ENCODE measurements at places on chromosomes 11 and 22.

GRCh38 chr11:57459164-57460021 lies 935 bp upstream of the RTN4RL2 start:
- peak; percentile 43 for DNase-seq

DNA sequence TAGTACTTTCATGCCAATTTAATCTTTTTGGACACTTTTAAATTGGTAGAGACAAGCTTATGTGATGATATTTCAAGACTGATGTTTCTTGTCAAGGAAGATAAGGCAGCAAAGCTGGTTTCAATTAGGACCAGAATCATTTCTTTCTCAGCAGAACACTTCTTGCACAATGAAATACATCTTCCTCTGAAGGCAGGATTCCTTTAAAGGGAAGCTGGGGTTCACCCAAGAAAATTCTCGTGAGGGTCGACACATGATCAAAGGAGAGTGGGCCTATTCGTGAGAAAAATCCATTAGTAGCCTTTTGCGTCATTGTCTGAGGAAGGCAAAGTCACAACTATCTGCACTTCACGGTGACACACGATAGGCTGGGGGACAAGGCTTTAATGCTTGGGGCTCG lies 17.6 kb downstream of the TTC12 start:
- no peak for DNase-seq

DNA sequence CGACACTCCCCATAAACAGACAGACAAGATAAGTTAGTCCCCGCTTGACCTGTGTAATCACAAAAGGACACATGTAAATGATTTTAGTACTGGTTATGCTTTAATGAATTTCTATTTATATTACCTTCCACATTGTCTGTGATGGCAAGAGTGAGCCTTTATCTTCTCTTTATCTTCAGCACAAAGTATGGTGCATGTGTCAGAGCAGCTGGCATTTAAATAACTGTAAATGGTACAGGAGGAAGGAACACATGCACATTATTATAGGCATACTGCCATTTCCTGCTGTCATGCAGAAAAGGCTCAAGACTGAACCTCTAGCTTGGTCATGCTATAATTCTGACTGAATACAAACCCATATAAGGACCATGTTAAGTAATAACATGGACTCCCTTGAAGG lies 1342.7 kb upstream of the TENM4 start:
- no peak for DNase-seq

- no peak for DNase-seq
These were observed 2.5 kb downstream of the MPPED2 start for GRCh38 chr11:30583476-30584280.

GRCh38 chr11:13119941-13120520 lies 110.9 kb downstream of the RASSF10 start:
- no peak for DNase-seq

DNA sequence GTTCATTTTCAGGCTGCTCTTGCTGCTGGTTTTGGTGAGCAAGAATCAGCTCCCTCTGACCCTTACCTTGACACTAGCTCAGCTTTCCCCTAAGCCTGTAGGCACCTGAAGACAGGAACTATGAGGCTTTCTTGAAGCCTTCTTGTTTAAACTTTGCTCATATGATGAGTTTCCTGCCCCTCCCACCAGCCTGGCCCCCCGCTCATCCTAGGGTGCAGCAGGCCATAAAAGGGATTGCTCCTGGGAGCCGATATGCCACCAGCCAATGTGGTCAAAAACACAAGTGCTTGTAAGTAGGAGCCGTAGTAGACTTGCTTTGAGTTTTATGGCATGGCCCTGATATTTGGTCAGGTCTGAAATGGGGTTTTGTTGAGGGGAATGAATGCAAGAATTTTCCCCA lies 164.7 kb downstream of the DSCAML1 start:
- no peak for DNase-seq

GRCh38 chr11:109048098-109048497 lies 373.9 kb upstream of the C11orf87 start:
- DNase-seq: no peak

DNA sequence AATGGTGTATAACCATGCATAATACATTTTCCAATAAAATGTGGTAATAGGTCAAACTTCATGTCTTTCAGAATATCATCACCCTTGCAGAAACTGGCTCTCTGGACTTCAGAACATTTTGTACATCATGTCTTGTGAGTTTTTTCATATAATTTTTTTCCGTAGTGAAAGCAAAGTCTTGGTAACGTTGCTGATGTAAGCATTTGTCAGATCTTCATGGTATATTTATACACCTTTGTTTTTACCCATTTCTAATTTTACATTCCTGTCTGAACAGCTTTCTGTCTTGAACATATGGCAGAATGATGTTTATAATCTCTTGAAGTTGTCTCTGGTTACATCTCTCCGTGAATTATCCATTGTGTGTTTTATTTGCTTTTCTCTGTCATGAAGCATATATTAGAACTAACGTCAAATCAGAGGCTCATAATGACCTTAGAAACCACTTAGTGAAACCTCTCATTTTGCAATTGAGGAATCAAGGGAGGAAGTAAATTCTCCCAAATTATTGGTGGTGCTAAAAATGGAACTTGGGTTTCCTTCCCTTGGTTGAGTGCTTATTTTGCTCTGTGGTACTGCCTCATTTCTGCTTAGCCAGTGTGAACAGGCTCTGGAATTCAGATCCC lies 37.4 kb downstream of the CSRP3 start:
- no peak for DNase-seq

GRCh38 chr11:17770917-17771316 lies 36.3 kb downstream of the KCNC1 start:
- DNase-seq: no peak

DNA sequence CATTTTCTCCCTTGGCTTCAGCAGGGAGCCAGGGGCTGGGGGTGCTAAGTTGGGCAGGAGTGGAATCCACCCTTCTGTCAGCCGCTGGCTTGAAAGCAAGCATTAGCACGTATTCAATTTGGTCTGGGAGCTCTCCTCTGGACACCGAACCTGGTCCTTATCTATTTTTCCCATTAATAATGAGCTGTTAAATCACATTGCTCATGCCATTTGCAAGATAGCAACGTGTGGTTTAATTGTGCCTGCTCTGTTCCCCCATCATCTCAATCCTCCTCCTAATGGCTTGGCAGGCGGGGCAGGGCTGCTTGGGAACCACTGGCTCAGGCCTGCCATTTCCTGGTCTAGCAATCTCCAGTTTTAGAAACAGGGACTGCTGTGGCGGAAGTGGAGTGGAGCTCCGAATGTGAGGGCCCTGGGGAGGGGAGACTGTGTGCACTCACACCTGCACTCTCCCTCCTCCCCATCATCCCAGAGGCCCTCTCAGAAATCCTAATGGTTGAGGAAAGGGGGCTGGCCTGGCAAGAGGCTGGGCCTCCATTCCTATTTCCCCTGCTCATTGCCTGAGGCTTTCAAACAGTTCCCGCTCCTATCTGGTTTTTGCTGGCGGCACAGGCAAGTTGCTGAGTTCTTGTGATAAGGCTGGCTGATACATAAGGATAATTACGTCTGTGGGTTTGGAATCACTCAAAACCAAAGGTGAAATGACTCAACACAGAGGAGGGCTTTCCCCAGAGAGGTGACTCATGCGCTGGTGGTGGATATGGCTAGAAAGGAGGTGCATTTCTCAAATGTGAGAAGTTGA lies 201.2 kb upstream of the E2F8 start:
- peak; percentile 33 for DNase-seq

DNA sequence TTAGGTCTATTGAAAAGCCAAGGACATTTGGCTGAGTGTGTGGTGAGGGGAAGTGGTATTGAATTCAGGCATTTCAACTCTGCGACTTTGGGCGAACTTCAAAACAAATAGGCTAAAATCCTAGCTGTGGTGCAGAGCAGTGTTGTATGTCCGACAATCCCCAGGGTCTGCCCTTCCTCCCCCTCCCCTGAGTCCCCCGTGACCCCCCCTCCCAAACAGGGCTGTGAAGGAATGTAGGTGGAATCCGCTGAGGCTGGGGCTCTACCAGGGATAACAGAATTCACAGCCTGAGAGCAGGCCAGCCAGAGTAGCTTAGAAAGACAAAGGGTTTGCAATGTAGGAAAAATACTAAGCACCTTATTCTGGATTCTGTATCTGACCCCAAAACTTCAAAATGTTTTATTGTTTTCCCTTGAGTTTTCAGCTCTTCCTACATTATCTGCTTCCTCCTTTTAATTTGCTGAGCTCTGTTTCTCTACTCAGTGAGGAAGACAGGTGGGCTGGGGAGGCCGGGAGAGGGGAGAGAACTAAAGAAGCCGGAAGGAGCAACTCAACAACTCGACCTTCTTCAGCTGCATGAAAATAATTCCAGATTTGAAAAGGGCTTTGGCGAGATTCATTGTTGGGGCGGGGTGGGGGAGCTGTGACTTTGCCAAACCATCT lies 315.2 kb downstream of the BLID start:
- no peak for DNase-seq

GRCh38 chr11:10305964-10306918 lies 1.4 kb downstream of the ADM start:
- DNase-seq: no peak

DNA sequence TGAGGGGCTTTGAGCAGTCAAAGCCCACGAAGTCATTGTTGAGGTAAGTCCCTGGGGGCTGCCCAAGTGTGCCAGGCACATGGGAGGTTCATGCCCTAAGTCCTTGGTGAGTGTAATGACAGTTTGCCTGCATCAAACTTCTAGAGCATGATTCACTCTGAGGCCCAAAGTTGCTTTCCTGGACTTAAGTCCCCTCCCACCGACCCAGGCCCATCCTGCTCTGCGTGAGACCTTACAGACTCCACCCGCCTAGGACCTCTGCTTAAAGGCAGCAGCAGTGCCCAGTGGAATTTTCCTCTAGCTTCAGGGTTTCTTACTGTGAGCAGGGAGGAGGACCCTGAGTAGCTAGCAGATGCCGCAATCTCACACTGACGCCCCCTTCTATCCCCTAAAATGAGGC lies 5.7 kb upstream of the PVALB start:
- DNase-seq: no peak

- no peak for DNase-seq
These were observed 10.3 kb upstream of the UCP3 start for GRCh38 chr11:74019104-74019738.

DNA sequence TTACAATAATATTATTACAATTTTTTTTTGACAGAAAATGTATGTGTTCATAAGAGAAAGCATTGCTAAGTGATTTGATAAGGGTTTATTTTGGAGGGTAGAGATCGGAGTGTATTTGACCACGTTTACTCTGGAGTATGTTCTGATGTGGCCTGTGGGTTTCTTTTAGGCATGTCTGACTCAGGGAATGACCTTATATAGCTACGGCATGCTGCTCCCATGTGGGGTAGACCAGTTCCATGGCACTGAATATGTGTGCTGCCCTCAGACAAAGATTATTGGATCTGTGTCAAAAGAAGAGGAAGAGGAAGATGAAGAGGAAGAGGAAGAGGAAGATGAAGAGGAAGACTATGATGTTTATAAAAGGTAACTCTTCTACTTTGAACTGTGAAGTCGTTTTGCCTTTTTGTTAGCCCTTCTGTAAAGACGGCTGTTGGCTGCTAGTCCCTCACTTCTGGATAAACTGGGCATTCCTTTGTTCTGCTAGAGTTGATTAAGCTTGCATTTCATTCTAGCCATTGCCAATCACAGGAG lies 38.1 kb upstream of the ST14 start:
- DNase-seq: no peak

DNA sequence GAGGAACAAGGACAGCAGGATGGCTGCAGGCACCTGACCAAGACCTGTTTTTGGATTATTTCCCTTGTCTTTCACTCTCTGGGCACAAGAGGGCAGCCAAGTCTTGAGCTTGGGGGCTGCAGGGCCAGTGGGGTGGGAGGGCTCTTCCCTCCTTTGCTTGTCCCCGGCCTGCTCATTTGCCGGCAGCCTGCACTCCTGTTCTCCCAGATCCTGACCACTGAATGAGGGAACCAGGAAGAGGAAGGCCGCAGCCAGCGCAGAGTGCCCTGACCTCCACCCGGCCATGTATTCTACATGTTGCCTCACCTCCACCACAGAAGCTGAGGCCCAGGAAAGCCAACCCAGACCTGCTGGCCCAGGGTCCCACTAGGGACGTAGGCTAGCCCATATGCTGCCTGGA lies 15.5 kb upstream of the NNMT start:
- no peak for DNase-seq

GRCh38 chr11:3747704-3748103 lies 49.6 kb downstream of the NUP98 start:
- no peak for DNase-seq

- no peak for DNase-seq
These were observed 115.0 kb upstream of the ARHGAP20 start for GRCh38 chr11:110827276-110827675.

GRCh38 chr11:5274395-5274794 lies 4.7 kb upstream of the HBE1 start:
- DNase-seq: no peak

- no peak for DNase-seq
These were observed 16.4 kb upstream of the POLD3 start for GRCh38 chr11:74575999-74576398.

DNA sequence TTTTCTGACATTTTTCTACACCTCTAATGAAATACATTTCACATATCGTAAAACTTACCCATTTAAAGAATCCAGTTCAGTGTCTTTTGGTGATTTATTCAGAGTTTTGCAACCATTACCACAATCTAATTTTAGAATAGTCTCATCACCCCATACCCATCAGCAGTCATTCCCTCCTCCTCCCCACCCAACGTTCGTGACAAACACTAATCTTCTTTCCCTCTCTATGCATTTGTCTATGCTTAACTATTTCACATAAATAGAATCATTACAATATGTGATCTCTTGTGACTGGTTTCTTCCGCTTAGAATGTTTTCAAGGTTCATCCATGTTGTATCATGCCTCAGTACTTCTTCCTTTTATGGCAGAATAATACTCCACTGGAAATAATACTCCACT lies 9.5 kb downstream of the TTC28 start:
- no peak for DNase-seq

GRCh38 chr11:128046213-128046612 lies 541.1 kb downstream of the ETS1 start:
- no peak for DNase-seq

GRCh38 chr22:36465232-36466021 lies 16.0 kb downstream of the TXN2 start:
- no peak for DNase-seq

DNA sequence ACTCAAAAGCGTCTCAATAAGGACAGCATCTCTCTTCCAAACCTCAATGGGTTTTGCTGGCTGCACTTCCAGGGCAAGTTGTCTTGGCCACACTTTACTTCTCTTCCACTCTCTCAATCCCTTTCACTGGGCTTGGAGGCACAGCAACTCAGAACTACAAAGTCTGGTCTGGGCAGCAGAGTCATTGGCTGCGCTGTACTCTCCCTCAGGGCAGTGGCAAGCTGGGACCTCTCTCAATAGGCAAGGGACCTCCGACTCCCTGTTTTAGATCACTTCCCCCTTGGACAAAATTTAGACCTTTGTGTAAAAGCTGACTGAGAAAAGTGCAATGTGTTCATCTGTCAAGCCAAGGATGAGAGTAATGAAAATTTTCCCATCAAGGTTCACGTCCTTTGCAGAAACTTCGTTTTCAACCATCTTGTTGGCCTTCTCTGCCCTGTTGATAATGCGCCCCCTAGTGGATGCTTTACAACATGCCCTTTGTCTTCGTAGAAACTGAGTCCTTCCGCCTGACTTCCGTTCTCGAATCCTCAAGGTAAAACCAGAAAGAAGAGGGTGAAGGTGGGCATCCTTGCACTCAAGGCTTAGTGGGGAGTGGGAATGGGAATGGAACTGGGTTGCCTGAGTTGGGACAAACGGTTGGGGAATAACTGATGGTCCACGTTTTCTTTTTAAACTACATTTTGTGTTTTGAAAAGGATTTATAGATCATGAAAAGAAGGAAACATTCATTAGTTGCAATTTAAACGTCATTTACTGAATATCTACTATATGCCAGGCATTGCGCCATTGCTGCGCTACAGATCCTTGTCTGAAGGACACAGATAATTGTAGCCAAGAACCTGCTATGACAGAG lies 99.1 kb downstream of the CD44 start:
- peak; percentile 56 for DNase-seq

GRCh38 chr11:64777449-64778222 lies 706 bp downstream of the SF1 start:
- DNase-seq: peak; percentile 86

All from activated CD4-positive, CD25-positive, alpha-beta regulatory T cell treated with anti-CD3 and anti-CD28 coated beads, Interleukin-2, amount 50 U/mL, for 72 hours (primary cell).